ENCODE measurements at places on chromosomes 16 and 17. TPM values are rescaled to one million over a fixed set of nuclear protein-coding genes. Genes with fewer than 3 reads are reported as not detected.
A peak's percentile ranks its signal among the peaks of the same experiment; 100 is the strongest.

ARSG gene
- total RNA-seq: 5.8 TPM

FAM20A gene
- total RNA-seq: not detected

KCNH6 gene
- not detected for total RNA-seq

GRCh38 chr17:1007310-1008007 lies 10.5 kb downstream of the TIMM22 start:
- DNase-seq: no peak

GRCh38 chr17:80461528-80462160 lies 14.8 kb downstream of the NPTX1 start:
- no peak for DNase-seq

- DNase-seq: no peak
Measured at GRCh38 chr16:52318302-52319009, 228.5 kb downstream of the TOX3 start.

GRCh38 chr16:48613061-48613957 lies 3.3 kb upstream of the N4BP1 start:
- DNase-seq: peak; percentile 85

- DNase-seq: no peak
Measured at GRCh38 chr16:75039941-75040340, 41.1 kb downstream of the ZNRF1 start.

DNA sequence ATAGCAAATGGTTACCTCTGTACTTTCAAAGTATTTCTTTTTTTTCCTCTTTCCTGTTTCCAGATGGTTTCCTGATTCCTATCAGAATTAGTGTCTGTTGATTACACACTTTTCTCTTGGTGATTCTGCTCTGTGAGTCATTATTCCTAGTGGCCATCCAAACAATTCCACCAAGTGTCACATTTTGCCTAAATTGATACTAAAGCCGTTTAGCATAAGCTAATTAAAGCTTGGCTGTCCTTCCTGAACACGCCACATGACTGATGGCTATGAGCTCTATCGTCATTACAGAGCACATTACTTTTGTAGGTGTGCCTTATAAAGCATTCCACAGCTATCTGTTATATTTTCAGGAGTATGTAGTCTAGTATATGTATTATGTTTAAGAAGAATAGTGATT lies 671.2 kb downstream of the CDH8 start:
- no peak for DNase-seq

DNA sequence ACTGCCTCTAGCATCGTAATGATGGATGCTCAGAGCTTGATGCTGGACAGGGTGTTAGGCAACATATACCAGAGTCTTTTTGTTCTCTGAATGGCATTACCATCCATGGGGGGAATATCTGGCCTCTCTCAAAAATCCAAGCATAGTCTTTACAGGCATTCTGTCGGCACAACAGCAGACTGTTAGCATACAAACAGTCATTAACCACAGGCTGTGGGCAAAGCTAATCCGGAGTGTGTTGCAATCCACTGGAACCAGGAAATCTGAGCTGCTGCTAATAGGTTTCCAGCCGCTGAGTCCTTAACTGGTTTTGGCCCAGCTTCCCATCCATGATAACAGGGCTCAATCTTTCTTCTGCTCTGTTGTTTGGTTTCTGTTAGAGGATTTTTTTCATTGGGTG lies 371.9 kb downstream of the HS3ST3B1 start:
- DNase-seq: peak; percentile 11

- DNase-seq: no peak
Measured at GRCh38 chr17:43010667-43011308, 4.2 kb downstream of the IFI35 start.

DNA sequence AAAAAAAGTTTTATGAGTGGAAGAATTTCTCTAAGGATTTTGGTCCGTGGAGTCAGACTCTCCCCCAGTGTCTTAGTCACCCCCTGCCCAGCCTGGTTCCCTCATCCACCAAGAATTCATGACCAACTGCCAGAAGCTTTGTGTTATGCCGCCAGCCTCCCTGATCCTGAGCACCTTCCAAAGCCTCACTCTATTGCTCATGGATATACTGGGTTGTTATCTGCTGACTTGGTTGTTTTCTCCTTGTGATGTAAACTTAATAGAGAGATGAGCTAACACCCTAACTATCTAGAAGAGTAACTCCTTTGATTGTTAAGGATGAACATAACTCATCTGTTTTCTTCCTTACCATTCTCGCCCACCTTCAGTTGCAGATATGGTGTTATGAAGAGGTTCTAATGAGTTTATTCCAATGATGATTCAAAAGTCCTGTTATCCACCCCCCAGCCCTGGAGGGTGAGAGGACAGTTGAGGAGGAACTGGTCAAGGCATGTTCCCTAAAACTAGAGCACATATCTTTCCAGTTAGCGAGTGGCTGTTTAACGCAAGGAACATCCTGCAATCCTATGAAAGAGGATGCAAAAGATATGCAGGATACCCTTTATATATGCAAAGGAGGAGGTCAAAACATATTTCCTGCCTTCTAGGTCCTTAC lies 1.5 kb upstream of the PSMD3 start:
- peak; percentile 97 for DNase-seq

- DNase-seq: no peak
Measured at GRCh38 chr17:39608142-39608981, 642 bp upstream of the NEUROD2 start.

DNA sequence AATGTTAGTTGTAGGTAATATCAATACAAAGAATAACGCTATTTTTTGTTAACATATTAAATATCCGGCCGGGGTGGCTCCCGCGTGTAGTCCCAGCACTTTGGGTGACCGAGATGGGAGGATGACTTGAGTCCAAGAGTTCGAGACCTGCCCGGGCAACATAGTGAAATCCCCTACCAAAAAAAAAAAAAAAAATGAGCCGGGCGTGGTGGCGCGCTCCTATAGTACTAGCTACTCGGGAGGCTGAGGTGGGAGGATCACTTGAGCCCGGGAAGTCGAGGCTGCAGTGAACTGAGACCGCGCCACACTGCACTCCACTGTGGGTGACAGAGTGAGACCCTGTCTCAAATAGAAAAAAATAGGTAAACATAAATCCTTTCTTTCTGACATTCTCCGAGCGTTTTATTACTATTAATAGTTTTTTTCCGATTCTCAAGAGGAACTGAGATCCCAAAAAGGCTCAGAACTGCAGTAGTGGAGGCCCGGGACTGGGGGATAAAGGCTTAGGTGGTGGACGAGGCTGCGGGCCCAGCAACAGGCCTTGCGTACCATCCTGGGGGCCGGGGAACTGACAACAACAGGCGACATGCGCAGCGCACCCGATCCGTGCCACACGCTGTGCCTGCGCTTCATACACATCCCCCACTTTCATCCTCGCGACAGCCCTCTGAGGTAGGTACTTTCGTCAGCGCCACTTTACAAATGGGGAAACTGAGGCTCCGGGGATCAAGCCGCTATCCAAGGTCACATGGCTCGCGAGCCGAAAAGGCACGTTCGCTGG lies 919 bp downstream of the N4BP1 start:
- no peak for DNase-seq

- DNase-seq: no peak
Measured at GRCh38 chr16:82195917-82196494, 26.0 kb upstream of the MPHOSPH6 start.

DNA sequence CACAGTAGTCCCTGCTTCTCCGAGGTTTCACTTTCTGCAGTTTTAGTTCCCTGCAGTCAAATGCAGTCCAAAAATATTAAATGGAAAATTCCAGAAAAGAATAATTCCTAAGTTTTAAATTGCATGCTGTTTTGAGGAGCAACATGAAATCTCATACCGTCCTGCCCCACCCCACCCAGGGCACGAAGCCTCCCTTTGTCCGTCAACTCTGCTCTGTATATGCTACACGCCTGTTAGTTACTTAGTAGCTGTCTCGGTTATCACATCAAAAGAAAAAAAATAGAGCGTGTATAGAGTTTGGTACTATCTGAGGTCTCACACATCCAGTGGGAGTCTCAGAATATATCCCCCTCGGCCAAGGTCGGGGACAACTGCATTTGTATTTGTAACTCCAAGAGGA lies 129.4 kb upstream of the NOL11 start:
- DNase-seq: no peak

DNA sequence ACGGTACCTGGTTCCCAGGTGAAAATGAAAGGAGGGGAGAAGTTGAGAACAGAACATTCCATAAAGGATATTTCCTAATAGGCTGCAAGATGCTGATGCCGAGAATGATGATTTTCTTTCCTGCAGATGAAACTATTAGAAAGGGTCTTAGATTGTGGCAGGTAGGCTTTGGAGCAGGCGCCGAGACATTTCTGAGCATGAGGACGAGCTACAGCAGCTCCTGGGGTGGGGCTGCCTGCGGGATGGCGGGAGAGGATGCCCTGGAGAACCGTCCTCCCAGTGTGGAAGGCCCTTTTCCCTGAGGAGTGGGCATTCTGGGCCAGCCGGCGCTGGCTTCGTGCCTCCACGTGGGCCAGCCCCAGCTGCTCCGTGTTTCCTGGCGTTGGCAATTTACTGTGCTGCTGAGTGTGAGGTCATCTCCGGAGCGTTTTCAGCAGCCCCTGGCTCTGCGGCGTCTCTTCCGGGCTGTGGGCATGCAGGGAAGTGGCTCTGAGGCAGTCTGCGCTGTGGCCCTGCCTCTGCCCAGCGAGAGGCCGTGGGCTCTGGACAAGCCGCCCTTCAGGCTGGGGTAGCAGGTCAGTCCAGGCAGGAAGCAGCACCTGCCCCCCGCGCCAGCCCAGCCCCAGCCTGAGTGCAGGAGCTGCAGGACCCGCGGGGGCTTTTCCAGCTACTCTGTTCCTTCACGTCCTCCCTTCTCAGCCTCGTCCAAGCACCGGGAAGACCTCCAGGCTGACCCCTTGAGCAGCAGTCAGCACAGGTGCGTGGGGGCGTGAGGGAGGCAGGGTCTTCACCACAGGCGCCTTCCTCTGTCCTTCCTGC lies 12.2 kb downstream of the ENGASE start:
- no peak for DNase-seq

DNA sequence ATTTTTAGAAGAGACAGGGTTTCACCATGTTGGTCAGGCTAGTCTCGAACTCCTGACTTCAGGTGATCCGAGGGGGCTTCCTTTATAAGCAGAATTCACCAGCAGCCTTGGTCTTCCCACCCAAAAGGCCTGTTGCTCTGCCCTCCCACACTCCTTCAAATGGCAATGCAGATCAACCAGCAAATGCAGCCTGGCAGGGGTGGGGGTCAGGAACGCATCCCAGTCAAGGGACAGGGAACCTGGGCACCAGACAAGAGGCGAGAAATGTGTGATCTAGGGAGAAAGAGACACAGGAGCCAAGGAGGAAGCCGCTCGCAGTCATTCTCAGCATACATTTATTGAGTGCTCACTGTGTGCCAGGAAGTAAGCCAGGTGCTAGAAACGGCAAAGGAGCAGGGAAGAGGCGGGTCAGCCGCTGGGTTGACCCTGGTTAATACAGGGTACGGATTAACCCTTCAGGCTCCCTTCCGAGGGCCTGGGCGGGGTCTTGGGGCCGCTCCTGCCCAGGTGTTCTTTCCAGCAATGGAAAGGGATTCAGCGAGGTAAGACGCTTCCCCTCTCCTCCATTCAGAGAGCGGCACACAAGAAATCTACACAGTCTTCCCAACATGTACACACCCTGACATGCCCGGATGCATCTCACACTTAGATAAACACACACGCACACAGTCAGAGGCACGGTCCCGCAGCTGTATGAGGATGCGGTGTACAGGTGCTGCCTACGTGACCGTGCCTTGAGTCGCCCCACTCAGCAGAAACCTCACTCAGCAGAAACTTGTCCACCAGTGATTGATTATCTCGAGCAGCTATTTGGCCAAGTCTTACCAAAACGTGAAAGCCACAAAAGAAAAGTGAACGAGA lies 6.6 kb upstream of the PITPNA start:
- no peak for DNase-seq

DNA sequence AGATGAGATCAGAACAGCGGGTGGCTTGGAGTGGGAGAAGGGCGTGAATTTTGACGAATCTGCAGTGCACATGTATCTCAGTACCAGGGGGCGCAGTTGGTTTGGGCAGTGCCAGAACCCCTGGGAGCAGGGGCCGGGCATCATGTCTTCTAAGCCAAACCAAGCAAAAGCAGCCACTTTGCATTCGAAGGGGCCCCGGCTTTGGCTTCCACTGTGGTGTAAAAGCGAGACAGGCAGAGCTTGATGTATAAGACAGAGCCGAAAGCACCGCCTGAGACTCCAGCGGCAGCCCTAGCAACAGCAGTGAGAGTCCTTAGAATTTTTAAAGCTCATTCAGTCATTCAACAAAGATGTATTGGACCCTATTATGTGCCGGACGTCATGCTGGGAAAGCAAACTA lies 3.8 kb upstream of the XYLT1 start:
- no peak for DNase-seq

DNA sequence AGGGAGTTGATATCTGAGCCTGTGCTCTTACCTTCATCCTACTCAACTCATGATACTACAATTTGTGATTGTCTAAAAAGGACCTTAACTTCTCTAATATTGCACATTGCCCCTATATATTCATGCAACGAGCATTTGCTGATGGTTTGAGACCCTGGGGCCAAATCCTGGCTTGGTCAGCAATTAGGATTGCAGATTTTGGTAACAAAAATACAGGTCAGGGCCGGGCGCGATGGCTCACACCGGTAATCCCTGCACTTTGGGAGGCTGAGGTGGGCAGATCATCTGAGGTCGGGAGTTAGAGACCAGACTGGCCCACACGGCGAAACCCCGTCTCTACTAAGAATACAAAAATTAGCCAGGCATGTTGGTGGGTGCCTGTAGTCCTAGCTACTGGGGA lies 35.4 kb upstream of the HAPSTR1 start:
- no peak for DNase-seq

DNA sequence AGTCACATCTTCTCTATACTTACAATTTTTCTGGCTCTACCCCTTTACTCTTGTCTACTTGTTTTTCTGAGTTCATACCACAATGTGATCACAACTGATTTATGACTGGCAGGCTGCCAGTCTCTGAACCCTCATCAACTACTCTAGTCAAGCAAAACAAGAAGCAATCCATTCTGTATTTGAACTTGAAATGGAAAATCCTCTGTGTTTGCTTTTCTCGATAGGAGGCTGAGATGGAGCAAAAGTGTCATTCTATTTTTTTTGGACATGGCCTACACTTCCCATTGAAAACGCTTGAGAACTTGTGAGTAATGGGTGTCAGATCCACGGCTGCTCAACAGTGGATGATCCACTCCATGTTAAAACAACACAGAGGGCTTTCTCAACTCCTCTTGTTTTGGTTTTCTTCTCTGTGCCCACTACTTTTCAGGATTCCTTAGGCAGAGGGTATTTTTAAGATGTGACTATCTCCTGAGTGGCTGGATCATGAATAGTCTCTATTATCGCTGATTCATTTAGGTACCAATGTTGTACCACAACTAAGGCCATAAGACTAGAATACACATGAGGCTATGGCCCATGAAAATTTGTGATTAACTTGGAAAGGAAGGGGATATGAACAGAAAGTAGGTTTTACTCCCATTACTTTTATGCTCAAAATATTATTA lies 11.7 kb downstream of the TMEM100 start:
- no peak for DNase-seq

GRCh38 chr17:8288336-8289102 lies at the start of gene RANGRF:
Gene RANGRF (plus strand): TSS chr17:8288670. CDS start chr17:8288789, 119 bp downstream.
- DNase-seq: peak; percentile 67

DNA sequence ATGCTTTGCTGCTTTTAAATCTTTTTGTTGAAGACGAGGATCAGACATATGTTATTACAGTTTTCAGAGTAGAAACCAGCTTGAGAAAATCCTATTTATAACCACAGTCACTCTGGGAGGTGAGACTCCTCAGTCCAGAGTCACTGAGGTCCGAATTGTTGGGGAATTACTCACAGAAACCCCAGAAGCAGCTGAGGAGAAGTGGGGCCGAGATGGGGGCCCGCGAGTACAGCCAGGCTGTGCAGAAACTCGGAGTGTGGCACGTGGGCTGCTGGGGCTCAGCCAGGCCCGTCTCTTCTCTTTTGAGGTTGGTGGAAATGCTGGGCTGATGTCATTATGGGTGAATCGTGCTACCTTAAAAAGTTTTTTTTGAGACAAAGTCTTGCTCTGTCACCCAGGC lies 14.4 kb upstream of the GNG13 start:
- peak; percentile 84 for DNase-seq

- DNase-seq: peak; percentile 9
Measured at GRCh38 chr16:77599793-77600415, 122.4 kb upstream of the NUDT7 start.

All from HFFc6 (cell line).